HTR-8/SVneo (cell line): ENCODE measurements at places on chromosomes 5 and 9.

DNA sequence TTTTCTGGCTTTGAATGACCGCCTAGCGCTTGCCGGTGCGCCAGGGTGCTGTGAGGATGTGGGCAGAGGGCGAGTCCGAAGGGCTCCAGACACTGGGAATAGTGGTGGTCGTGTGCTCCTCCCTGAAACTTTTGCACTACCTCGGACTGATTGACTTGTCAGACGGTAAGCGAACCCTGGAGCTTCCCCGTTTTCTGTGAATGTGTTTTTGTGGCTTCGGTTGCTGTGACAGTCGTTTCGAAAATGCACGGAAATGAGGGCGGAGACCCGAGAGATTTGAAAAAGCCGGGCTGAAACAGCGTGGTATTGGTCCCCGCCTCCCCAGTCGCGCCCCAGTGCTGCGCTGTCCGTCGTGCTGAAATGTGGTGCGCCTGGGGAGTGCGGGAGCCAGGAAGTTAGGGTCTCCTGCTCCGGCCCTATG is 102.5 kb upstream of the GABRP start:
- peak; percentile 43 for DNase-seq

- no peak for DNase-seq
Measured at GRCh38 chr9:126526218-126527108, 87.3 kb upstream of the LMX1B start.

DNA sequence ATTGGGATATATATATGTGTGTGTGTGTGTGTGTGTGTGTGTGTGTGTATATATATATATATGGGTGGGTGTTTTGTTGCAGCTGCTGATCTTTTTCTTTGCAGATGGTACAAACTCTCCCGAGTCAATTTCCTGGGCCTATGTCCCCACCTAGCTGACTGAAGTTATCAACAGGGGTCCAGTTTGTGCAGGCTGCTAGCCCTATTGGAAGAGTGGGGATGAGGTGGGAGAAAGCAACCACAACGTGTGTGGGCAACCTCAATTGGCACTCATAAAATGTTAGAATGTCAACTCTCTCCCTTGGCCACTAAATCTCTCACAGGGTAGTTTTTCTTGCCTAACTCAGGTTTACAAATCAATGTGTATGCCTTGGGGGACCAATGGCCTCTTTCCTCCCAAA is 5.6 kb downstream of the NR4A3 start:
- no peak for DNase-seq

DNA sequence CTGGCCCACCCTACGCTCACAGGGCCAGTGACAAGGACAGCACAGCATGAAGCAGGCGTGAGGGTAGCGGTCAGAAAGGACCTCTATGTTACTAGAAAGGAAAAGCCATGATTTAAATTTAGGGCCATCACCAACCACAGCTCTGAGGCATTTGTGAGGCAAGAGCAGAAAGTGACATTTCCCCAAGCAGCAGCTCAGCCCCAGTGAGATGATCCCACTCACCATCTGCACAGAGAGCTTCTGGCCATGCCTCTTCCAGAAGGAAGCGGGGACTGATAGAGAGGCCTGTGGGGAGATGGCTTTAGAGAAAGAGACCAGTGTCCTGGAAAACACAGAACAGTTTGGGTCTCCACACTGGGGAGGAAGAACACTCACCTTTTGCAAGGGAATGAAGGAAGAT is 413.9 kb downstream of the SPOCK1 start:
- no peak for DNase-seq

DNA sequence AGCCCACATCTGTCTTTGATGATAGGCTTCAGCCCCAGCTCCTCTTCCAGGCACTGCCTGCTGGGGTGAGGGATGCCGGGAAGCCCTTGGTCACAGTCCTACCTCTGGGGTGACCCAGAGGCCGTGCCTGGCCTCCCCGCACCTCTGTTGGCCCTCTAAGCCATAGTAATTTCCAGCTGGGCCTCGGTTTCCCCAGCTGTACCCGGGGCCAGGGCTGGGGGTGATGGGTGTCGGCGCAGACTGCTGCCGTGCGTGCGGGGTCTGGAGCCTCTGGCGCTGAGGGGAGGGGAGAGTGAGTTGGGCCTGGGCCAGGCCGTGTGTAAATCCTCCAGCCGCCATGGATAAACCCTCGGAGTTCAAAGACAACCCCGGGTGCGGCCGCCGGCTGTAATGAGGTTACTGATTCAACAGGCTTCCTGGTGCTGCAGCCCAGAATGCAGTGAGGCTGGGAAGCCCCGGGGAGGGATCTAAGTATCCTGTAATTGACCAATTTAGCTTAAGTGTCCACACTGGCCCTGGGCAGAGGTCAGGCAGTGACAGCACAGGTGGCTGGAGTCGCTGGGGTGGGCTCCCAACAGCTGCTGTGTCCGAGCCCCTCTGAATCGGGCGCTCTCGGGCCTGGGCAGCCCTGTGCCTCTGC is 7.1 kb downstream of the RXRA start:
- no peak for DNase-seq

DNA sequence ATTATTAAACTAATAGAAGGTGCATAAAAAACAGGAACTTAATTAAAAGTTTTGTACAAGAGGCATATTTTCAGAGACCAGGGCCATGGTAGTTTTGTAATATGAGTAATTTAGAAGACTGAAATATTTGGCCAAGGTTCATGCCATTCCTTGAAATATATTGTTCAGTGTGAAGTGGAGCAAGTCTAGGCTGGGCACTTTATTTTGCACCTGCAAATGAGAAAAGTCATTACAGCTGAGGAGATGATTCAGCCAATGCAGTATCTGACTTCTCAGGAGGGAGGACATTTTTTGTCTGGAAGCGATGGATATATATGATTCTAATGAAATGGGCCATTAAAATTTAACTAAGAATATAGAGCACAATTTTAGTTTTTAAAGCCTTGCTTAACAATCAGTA is 754.0 kb upstream of the ADAMTS16 start:
- DNase-seq: no peak

- DNase-seq: no peak
Measured at GRCh38 chr5:96961053-96961452, 25.2 kb downstream of the LNPEP start.

DNA sequence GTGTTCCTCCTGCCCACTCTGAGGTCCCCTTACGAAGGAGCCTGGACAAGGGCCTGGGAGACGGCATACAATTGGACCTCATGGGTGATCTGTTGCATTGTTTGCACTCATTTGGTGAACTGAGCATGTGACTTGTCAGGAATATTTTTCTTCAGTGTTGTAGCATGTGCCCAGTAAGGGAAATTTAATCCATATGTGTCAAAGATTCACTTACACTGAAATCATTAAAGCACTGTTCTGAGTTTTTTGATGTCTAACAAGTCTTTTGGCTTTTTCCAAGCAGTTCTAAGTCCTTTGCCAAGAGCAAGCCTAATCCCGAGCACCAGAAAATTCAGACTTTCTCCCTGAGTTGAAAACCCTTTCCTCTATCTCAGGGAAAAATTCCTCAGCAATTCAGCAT is 61.6 kb upstream of the RPS23 start:
- DNase-seq: no peak

DNA sequence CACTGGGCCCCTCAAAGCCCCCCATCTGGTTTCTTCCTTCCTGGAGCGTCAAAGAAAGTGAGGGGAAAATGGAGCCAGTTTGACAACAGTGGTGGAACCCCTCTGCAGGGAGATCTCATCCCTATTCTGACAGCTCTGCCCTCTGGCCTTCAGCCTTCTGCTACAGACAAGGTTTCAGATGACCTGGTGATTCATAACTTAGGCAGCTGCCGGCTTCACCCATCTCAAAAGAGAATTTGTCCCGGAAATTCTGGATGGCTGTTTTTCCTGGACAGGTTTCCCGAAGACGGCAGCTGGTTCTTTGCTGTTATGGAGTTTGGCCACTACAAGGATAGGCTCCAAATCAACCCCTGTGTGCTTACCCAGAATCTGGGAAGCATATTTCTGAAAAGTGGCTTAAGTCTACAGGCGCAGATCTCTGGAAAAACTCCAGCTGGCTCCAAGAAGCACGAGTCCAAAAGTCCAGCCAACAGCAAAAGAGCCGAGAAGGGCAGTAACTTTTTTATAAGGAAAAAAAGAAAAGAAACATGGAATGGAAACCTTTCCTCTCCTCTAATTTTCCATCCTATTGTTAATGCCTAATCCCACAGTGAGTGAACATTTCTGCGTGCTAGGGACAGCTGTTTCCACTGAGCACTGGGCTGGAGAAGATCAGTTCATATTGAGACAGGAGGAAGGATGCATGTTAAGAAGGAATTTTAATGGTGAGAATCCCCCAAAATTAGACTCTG is 54.5 kb downstream of the ZNF366 start:
- peak; percentile 80 for DNase-seq

- no peak for DNase-seq
Measured at GRCh38 chr5:95907740-95908706, 53.6 kb downstream of the ELL2 start.

- DNase-seq: no peak
Measured at GRCh38 chr5:123269851-123270250, 153.4 kb downstream of the CEP120 start.

- no peak for DNase-seq
Measured at GRCh38 chr9:113614843-113615648, 151.5 kb downstream of the RGS3 start.

DNA sequence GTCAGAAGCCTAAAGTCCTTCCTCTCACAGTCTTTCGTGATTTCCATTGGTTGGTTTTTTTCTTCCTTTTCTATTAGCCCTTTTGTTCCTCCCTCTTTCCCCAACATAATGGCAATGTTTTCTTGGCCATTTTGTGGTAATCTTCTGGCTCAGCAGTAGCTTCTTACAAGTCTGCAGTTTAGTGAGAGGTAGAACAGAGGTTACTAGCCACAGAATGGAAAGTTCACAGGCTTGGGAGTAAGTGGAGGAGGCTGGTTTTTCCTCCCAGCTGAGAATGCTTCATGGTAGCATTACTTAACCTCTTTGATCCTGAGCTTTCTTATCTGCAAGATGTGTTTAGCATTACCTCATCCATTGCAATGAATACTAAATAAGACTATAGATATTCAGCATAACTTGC is 346.9 kb downstream of the NFIB start:
- no peak for DNase-seq

GRCh38 chr9:20805766-20806165 is 121.7 kb downstream of the FOCAD start:
- DNase-seq: no peak

DNA sequence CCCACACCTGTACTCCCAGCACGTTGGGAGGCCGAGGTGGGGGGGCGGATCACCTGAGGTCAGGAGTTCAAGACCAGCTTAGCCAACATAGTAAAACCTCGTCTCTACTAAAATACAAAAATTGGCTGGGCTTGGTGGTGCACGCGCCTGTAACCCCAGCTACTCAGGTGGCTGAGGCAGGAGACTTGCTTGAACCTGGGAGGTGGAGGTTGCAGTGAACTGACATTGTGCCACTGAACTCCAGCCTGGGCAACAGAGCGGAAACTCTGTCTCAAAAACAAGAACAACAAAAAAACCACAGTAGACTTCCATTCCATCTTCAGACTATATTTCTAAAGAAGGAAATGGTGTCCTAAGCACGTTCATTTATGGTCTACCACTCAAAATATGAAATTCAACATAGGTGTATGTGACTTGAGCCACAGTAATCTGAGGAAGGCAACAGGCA is 14.2 kb upstream of the SERINC5 start:
- DNase-seq: no peak

DNA sequence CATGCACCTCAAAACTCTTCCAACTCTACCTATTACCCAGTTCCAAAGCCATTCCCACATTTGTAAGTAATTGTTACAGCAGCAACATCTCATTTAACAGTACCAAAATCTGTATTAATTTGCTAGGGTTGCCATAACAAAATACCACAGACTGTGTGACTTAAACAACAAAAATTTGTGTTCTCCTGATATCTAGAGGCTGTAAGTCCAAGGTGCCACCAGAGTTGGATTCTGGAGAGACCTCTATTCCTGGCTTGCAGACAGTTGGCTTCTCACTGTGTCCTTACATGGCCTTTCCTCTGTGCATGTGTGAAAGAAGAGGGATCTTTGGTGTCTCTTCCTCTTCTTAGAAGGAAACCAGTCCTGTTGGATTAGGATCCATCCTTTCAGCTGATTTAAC is 203.8 kb upstream of the PIK3R1 start:
- DNase-seq: no peak

GRCh38 chr5:171728686-171729085 is 56.9 kb upstream of the SMIM23 start:
- no peak for DNase-seq

- no peak for DNase-seq
Measured at GRCh38 chr9:6923086-6923485, 165.3 kb downstream of the KDM4C start.

DNA sequence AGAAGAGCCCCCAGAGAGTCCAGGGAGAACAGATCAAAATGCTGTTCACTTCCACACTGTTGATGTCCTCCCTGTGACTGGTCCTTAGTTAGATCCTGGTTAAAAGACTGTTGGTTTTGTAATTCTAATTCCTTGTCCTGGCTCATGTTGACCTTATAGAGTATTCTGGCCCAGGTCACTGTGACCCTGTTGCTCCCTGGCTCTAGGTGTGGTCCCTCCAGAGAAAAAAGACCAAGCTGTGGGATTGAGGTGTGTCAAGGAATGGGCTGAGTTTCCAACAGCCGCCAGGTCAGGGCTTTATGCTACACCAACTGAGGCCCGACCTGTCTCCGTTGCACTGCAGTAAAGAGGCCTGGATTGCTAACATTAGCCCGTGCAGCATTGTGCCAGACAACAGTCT is 241.0 kb upstream of the MSX2 start:
- no peak for DNase-seq

GRCh38 chr5:144042156-144042555 is 128.3 kb downstream of the YIPF5 start:
- no peak for DNase-seq

- no peak for DNase-seq
Measured at GRCh38 chr9:37836386-37836785, 35.8 kb downstream of the DCAF10 start.
